ENCODE measurements at places on chromosomes 2 and 18.

DNA sequence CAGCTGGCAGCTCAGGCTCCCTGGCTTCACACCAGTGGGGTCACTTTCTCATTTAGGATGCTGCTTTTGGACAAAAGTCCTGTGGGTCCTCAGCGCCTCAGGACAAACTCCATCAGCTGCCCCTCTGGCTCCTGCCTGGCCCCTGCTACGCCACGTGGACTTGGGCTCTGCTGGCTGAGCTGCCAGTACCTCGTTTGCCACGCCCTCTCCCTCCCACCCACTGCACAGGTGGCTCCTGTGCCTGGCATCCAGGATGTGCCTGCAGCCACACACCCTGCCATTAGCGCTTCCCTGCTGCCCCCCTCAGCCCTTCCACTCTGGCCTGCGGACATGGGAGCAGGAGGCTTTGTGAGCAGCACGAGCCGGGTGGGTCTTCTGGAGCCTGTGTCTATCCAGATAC lies 118.9 kb downstream of the ZNF236 start:
- no peak for DNase-seq

DNA sequence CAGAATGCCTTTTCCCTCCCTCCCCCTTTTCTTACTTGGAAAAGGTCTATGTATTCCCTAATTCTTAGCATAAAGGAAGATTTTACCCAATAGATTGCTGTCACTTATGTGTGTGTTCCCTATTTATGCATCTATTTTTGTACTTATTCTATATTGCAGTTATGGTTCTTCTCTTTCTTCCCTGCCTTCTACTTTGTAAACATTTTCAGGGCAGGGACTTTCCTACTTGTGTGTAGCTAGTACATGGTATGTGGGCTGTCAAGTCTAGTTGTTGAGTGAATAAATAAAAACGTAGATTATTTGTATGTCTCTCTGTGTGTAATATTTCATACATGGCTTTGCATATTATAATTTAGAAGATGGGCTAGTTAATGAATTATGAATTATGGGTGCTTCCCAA lies 45.3 kb downstream of the PSMD14 start:
- DNase-seq = no peak

- no peak for DNase-seq
Measured at GRCh38 chr2:239717706-239718105, 307.4 kb downstream of the NDUFA10 start.

DNA sequence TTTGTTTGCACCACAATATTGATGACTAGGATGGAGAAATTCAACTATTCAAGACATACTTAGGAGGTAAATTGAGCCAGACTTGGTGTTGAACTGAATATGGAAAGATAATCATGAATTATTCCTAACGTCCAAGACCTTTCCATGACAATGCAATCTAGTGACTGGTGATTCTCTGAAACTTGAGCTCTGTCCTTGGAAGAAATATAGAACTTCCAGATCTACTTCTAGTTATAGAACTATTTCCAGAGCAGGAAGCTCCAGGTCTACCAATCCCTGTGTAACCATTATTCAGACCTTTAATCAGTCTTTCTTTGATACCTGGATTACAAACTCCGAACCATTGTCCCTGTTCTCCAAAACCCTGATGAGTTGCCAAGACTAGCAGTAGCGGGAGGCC lies 272.6 kb upstream of the SLC14A2 start:
- no peak for DNase-seq

DNA sequence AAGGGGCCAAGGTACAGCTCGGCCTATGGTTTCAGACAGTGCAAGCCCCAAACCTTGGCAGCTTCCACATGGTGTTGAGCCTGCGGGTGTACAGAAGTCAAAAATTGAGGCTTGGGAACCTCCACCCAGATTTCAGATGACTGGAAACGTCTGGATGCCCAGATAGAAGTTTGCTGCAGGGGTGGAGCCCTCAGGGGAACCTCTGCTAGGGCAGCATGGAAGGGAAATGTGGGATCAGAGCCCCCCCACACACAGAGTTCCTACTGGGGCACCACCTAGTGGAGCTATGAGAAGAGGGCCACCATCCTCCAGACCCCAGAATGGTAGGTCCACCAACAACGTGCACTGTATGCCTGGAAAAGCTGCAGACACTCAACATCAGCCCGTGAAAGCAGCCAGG lies 15.0 kb upstream of the DNAH7 start:
- DNase-seq = no peak

- DNase-seq = no peak
Measured at GRCh38 chr18:67468038-67468437, 48.5 kb downstream of the DSEL start.

DNA sequence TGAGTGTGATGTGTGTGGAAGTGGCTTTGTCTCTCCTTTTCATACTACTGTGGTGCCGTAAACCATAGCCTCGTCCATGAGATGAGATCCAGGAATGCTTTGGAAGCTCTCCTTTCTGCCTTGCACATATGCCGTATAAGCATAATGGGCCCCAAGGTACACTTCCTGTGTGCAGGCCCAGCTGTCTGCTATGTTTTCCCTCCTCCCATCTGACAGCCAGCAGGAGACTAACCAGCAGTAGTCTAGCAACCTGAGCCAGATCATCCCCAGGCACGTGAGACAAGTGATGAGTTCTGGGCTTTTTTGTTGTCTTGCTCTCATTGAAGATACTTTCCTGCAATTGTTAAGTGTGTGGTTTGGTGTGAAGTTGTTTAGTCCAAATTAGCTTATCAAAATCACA lies 555.5 kb upstream of the LRRTM4 start:
- DNase-seq = no peak

- no peak for DNase-seq
Measured at GRCh38 chr2:100184055-100184737, 41.8 kb upstream of the AFF3 start.
